Ascending aorta (tissue), 2 donors: ENCODE measurements at places on chromosomes 2 and 18.

DNA sequence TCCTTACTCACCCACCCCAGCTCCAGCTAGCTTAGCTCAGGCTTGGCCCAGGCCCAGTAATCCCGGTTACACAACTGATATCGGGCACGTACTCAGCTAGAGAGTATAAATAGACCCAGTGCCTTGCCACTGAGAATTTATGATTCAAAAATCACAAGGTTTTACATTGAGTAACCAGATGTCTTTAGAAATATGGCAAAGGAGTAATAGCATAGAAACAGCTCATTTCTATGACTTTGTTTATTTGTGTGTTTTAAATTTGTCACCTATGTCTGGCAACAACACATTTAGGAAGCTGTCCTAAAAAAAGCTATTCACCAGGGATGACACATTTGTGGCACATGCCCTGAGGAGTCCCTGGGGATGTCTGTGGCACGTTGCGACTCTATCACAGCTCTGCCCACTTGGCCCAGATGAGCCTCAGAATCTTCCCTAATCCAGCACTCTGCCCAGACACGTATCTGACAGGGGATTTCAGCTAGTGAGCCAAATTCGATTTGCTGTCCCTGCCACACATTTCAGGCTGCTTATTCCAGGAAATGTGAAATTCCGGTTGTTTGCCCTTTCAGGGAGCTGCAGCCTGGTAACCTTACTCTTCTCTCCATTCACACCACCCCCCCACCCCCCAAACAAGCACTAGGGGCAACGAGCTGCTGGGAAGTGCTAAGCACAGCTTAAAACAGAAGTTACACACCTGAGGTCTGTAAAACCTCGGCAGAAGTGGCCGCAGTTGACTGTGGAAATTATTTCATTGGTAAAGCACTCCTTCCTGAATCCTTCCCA lies 85.4 kb upstream of the ZCCHC2 start:
- peak; percentile 98 for DNase-seq

- DNase-seq: no peak
Observed at GRCh38 chr2:26164231-26164630, 8.7 kb upstream of the GAREM2 start.

DNA sequence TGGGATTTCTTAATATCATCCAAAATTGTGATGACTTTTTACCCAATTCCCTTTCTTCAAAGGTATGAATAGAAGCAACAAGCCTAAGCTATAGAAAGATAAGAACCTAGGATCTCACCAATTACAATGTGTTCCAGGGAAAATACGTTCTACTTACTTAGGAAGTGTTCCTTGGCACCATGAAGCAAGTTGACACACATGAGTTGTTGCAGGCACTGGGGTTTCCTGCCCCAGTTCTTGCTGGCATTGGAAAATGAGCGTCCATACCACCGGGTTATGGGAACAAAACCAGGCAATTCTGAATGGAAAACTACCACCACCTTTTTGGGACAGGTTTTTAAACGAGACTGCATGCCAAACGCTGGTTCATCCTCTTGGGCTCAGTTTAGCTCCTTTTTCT lies 46.2 kb downstream of the CCBE1 start:
- DNase-seq: no peak

DNA sequence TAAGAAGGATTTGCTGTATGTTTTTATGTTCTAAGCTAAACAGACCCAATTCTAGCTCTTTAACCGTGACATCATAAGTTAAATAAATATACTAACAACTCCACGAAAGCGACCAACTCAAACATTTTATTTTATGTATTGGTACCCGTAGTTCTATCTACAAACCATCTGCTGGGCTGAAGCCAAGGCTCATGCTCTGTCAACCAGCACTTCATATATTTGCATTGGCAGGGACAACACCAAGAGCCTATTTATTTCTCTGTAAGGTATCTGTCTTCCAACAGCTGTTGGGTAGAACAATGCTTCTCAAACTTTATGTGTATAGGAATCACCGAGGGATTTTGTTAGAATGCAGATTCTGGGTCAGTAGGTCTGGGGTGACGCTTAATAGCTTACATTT lies 64.5 kb downstream of the PID1 start:
- DNase-seq: no peak

DNA sequence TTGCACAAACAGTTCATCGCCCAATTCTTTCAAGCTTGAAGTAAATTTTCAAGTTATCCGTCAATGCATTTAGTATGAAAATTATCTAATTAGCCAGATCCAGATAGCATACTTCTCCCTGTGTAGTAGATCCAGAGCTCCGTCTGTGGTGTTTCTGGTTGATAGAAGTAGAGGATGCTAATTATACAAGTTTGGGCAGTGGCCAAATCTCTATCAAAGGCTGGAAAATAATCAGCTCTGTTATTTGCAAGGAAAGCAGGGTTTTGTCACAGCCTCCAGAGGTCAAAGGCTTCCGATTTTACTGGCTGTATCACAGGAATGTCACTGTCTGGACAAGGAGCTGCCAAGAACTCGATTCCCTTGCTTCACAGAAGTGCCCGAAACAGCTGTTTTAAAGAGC lies 28.6 kb downstream of the LRRC30 start:
- no peak for DNase-seq

- DNase-seq: no peak
Observed at GRCh38 chr2:45707006-45707405, 55.5 kb downstream of the PRKCE start.

GRCh38 chr2:75787532-75788132 lies 76.9 kb upstream of the GCFC2 start:
- DNase-seq: no peak

- no peak for DNase-seq
Observed at GRCh38 chr2:177147834-177148445, 64.7 kb upstream of the HNRNPA3 start.
